Astrocyte (in vitro differentiated cells and primary cell): ENCODE measurements at places on chromosomes 11 and 22. TPM values are rescaled to one million over a fixed set of nuclear protein-coding genes. Genes with fewer than 3 reads are reported as not detected.

CASP1 gene
- 1.6 and 1.9 TPM in 2 replicates for total RNA-seq

NRIP3 gene
- 9.8 and 11.6 TPM in 2 replicates for total RNA-seq

DNA sequence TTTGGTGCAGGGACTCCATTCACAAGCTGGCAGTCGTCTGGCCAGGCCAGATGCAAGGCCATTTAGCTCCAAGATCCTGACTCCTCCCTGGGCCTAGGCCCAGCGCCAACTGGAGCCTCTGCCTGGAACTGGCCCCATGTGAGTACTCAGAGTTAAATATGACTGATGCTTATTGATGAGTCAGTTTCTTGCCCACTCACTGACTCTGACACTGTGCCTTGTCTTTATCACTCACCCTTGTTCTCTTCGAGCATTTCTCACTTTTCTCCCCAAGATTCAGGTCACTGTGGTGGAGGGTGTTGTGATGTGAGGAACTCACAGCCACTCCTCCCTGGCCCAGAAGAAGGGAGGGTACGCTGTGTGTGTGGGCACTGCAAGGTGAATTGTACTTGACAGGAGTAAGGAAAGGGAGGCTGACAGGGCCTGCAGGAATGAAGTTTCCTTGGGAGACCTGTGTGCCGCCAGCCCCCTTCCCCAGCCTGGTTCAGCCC lies 23.2 kb upstream of the ST3GAL4 start:
- DNase-seq, result peak; percentile 82

- peak; percentile 56 for DNase-seq
Measured at GRCh38 chr11:103920449-103920848, 116.0 kb upstream of the DDI1 start.

GRCh38 chr11:69401715-69402114 lies 79.7 kb upstream of the LINC01488 start:
- no peak for DNase-seq

DNA sequence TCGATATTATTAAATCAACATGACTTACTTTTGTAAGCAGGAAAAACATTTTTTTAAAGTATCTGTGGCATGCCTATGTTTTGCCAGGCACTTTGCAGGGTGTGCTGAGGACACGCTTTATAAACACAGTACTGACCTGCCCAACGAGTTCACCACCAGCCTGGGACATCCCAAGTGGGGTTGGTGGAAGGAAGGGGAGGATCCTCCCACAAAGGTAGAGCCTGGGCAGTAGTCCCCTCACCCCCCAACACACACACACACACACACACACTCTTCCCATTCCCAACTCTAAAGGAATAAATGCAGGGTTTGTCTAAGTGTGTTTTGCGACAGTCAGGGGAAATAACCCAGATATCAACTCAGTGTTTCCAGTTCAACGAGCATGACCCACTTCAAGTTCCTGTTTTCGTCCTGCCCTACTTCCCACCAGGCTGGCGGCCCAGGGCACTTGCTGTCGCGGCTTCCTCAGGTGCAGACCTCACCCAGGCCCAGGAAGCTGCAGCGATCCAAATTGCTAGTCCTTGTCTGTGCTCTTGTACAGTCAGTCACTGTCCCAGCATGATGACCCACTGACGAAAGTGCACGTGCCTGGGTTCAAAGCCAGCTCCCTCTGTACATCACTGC lies 3.1 kb downstream of the CERK start:
- no peak for DNase-seq

DNA sequence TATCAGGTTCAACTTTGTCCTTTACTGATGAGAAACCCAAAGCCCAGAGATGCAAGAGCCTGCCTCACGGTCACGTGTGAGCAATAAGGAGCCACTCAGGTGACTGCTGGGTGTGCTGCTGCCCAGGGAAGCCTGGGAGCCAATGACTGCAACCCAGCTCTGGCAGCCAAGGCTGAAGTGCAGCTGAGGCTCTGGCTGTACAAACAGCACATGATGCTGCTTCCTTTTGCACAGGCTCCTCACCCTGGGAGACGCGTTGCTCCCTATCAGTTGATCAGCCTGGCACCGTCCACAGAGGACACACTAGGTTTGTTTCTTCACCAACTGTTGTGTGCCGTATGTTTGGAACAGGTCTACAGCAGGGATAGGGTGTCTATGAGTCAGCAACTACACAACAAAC lies 168.7 kb downstream of the EFCAB6 start:
- no peak for DNase-seq

DNA sequence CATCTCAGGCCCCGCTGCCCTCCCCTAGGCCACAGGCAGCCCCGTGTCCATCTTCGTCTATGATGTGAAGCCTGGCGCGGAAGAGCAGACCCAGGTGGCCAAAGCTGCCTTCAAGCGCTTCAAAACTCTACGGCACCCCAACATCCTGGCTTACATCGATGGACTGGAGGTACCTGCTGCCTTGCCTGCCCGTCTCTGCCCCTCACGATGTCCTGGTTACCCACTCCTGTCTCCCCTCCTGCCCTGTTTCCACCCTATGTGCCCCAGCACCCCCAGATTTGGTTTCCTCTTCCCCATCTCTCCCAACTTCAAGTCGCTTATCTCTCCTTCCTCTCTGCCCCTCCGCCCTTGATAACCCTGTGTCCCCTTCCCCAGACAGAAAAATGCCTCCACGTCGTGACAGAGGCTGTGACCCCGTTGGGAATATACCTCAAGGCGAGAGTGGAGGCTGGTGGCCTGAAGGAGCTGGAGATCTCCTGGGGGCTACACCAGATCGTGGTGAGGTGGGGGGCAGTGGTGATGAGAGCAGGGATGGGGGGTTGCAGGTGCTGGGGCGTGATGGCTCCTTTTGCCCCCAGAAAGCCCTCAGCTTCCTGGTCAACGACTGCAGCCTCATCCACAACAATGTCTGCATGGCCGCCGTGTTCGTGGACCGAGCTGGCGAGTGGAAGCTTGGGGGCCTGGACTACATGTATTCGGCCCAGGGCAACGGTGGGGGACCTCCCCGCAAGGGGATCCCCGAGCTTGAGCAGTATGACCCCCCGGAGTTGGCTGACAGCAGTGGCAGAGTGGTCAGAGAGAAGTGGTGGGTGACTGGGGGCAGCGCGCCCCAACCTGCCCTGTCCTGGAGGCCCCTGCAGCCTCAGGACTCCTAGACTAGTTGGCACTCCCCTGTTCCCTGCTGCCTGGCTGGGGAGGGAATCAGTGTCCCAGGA lies 930 bp downstream of the SCYL1 start:
- DNase-seq, result no peak

GRCh38 chr22:47071807-47072641 lies 309.6 kb downstream of the TBC1D22A start:
- DNase-seq, result no peak

GRCh38 chr11:64580412-64580811 lies 10.6 kb upstream of the SLC22A12 start:
- DNase-seq, result no peak

- DNase-seq, result no peak
Measured at GRCh38 chr11:132028380-132029240, 658.2 kb downstream of the NTM start.

- peak; percentile 90 for DNase-seq
Measured at GRCh38 chr11:115504276-115505158, at the start of gene CADM1. Gene CADM1, minus strand, starts transcription at chr11:115504415.

DNA sequence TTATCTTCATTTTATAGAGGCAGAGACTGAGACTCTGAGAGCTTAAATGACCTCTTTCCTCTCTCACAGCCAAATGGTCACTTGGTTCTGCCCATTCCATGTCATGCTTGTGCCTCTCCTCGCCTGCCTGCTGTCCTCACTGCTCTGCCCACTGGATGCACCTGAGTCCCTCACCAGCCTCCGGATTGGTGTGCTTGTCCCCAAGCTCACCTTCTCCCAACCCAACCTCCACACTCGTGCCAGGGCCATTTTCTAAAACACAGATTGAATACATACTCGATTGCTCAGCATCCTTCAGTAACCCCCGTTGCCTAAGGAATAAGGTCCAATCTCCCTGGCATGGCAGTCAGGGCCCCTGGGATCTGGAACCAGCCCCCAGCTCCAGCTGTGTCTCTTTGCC lies 28.4 kb upstream of the NECTIN1 start:
- DNase-seq, result no peak

DNA sequence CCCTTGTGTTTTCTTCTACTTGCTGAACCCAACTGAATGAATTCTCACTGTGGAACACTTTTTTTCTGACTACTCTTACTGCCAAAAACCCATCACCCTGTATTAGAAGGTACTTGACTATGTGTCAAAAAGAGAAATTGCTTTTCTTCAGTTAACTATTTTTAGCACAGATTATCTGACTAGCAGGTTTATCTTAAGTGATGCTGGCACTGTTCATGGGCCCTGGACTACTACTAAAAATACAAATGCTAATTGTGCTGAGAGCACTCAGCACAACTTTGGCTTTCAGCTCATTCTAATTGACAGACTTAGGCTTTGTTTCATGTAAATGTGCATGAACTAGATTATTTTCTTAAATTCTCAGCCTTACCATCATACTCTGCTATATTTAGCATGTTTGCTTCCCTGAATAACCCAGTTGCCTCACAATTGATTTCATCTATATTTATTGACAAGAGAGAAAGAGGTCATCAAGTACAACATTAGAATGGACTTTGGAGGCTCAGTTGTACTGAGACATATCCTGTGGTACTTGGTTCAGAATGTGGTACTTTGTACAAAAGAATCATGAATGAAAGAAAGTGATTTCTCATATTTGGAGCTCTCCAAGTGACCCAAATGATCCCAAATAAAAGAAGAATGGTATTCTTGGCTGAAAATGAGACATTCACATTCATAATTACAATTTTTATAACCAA lies 478.3 kb downstream of the KCNA4 start:
- no peak for DNase-seq

DNA sequence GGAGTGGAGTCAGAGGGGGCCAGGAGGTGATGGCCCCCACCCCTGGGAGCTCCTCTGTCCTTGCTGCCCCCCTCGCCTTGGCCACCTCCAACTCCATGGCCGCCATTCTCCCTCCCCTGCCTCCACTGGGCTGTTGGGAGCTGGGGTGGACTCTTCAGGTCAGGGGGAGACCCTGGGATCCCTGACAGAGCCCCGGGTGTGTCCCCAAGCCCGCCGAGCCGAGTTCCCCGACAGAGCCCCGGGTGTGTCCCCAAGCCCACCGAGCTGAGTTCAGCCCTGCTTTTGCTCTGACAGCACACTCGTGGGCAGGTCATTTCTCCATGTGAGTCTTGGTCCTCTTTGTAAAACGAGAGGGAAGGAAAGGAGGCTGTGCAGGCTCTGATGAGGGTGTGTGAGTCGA lies 13.2 kb upstream of the PARVG start:
- DNase-seq, result no peak

DNA sequence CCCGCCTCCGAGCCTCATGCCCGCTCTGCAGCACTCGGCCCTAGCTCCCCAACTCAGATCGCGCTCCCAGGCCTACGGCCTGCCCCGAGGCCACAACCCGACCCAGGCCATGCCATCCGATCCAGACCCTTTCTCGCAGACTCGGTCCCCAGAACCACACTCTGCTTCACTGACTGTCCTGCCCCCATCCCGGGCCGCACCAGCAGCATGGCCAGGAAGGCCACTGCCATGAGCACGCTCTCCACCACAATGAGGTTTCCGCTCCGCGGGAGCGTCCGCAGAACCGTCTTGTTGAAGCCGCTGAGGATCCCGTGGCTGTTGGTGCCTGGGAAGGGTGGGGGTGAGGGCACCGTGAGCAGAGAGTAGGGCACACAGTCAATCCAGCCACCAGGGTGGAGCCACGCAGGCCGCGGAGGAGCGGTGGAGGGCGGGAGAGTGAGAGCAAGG lies 6.4 kb downstream of the UNC93B1 start:
- no peak for DNase-seq

DNA sequence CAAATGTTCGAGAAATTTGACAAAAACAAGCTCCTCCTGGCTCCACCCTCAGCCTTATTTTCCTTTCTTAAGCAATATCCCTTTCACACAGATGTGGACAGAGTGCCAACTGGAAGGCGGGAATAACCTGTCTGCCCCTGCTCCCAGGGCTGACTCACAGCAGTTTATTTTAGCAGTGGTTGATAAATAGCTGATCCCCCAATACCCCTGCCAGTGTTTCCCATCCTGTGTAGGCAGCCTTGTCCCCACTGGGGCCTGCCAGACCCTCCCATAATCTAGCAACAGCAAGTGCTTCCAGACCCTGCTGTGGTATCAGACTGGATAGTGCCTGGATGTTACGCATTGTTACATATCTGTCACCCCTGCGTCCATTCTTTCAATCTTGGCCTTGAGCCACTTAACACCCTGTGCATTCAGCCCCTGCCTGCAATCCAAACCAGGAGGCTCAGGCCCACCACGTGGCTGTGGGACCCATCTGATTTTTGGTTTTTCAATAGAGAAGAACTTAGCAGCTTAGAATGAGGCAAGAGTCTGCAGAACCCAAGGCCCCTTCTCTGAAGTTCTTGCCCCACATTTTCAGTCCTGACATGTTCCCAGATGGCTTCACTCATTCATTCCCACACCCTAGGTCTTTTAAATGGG lies 53.7 kb downstream of the PARVA start:
- DNase-seq, result peak; percentile 87

DNA sequence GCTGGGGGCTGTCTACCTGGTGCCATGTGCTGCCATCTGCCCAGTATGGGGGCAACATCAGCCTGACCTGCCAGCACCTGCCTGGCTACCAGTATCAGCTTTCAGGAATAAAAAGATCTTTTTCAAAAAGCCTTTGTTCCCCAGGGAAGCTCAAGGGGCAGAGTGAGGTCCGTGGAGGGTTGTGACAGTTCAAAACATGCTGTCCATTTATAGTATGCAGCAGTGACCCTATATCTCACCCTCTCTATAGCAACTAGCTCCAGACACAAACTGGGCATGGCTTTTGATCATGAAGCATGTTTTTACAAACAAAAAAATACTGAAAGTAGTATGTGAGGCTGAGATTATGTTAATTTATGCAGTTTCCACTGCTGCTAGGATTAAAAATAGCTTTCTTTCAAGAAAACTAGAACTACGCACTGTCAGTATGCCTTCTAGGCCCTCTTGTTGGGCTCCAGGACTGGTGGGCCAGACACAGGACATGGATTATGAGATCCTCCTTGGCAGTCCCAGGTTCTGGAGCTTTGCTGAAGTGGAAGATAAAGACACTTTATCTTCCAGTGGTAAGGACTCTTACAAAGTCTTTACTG lies 23.4 kb downstream of the NAV2 start:
- no peak for DNase-seq

DNA sequence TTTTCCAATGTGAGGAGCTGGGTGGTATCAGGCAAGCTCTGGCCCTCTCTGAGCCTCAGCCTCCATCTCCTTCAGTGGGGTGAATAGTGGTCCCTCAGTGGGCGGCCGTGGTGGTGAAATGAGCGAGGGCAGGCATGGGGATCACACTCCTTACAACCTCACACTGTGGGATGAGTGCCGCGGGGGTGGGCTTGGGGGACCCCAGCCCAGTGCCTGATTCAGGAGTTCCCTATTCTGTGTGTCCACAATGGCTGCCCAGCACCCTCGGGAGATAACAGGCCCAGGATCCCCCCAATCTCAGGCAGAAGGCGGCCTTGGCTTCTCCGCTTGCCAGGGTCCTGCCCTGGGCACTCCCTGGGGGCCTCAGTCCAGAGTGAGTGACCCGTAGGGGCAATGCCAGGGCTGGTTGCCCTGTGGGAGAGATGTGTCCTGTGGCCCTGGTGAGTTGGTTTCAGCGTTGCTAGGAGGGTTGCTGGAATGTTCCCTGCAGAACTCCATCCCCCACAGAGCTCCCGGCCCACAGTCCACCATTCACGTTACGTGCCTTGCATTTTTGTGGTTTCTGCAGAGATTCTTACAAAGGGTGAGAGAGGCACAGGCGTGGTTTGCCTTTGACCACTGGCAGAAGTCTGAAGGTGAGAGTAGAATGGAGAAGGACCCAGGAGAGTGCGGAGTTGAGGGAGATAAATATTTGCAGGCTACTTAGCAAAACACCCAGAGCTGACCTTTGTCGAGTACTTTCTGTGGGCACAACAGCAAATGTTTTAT lies 2.9 kb downstream of the ALDH3B1 start:
- DNase-seq, result peak; percentile 96
